Panc1 (cell line): ENCODE measurements at places on chromosomes 3 and 15.

DNA sequence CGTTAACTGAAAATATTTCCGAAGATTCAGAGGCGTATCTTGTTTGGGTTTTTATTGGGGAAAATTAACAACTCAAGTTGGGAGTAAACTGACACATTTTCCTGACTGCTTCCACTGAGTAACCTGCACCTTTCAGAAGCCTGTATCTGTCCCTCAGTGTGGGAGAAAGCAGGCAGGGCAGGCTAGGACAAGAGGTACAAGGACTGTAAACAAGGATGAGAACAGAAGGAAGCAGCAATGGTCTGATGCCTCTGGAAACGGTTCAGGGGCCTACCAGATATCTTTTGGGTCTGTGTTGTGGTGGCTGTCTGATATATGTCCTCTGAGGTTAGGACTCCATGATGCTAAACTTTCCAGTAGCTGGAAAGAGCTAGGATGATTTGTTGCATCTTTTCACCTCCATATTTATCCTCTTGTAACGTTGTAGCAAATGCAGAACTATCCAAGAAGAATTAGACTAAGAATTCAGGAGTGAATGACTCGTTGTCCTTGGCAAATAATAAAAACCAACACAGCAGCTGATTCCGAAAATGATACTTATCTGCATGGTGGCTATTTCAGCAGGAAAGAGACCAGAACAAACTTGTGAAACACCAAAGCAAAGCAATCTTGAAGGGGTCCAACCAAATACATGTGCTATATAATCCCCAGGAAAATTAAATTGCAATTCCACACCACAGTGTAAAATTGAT is 195.9 kb upstream of the ICE2 start:
- no peak for DNase-seq

GRCh38 chr15:64209680-64210334 is 47.0 kb upstream of the PPIB start:
- DNase-seq, result peak; percentile 20

DNA sequence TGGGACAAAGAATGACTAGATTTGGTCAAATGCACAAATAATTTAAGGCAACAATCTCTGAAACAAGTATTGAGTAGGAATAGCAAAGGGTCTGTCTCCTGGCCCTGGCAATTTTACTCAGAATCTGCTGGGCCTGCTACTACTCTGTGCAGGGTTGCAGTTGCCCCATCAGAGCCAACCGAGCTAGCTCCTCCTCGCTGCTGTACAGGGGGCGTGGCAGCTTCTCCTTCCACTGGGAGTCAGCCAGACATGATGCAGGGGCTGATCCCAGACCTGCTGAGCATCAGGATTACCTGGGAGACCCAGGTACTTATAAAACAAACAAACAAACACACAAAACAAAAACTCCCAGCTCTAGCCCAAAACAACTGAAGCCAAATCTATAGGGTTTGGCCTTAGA is 30.5 kb upstream of the PXYLP1 start:
- DNase-seq, result no peak

GRCh38 chr3:61628636-61629035 is 67.3 kb downstream of the PTPRG start:
- no peak for DNase-seq

DNA sequence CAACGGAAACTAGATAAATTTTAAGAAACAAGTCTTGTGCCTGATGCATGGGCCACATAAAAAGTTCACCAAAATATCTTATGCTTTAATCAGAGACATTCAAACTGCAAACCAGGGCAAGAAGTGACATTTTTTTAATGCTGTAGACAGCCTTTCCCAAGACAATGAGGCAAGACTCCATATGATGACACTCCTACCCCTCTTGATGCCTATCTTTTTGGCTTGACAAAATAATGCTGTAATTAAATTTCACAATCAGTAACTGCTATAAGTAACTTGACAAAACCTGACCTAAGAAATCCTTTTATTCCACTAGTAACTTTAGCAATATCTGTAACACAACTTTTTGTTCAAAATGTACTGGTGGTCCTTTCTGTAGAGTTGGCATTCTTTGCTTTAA is 48.7 kb downstream of the ECT2 start:
- no peak for DNase-seq

- no peak for DNase-seq
Measured at GRCh38 chr3:125051715-125052581, 3.8 kb downstream of the HEG1 start.

GRCh38 chr3:189233225-189233858 is 61.6 kb downstream of the TPRG1 start:
- peak; percentile 18 for DNase-seq

- DNase-seq, result no peak
Measured at GRCh38 chr3:149235599-149236424, 14.2 kb upstream of the CP start.

DNA sequence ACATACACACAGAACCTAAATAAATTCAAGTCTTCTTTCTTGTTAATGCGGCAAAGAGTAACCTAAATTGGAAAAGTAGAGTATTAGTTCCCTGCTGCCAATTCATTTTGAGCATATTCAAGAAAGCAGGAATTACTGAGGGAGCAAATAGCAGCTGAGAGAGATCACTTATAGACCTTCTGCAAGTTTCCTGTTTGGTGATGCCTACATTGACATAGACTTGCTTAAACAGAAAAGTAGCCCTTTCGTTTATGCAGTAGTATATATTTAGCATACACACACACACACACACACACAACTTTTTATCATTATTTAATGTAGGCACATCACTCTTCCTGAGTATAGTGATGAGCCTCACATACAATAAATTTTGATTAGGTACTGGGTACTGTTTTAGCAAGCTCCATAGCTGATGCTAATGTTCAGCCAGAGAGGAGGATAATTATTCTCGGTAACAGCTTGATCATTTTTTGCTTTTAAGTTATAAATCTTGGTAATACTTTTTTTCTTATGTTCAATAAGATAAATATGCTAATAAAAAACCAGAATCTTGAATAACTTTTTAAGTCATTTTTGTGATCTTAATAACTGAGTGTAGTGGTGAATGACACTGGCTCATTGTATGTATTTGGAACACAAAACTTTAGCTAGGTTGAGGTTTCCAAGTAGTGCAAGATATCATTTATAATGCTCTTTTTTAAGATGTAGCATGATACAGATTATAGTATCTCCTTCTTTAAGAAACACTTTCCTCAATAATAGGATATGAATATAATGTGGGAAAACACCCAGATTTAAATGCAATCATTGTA is 174.7 kb downstream of the MBNL1 start:
- no peak for DNase-seq

DNA sequence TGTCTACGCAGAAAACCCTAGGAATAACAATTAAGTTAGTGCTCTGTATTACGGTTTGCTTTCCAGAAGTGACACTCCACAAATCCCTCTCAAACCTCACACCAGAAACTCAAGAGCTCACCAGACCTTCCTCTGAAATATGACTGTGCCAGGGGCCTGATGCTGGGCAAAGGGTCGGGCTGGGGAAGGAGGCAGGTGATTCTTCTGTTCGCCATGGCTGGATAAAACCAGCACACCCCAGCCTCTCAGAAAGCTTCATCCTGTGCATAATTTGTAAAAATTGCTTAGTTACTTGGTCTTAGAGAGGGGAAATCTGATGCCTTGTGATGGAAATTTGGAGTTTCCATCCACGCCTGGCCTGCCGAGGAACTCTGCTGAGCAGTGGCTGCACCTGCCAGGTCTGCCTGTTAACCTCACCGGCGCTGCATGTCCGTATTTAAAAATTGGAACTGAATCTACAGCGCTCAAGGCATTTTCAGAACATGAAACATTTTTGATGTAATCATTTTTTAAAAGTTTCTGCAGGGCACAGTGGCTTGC is 22.7 kb upstream of the ATP1B3 start:
- no peak for DNase-seq

DNA sequence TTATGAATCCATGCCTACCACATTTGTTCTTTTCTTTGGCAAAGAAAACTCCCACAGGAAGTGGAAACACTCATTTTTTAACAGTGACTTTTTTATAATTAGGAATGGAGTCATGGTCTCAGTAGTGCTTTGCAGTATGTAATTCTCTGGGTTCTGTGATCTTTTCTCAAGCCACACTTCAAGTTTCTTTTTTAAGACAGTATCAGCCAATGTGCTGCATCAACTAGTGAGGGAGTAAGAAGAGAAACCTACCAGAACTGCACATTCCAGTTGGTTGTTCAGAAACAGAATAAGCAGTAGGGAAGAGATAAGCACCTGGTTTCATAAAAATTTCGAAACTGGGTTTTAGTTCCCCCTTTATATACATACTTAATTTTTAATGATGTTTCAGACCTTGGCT is 126.3 kb downstream of the FOXB1 start:
- DNase-seq, result no peak
